ENCODE measurements at places on chromosomes 7 and 10.

GRCh38 chr10:114758331-114758730 lies 63.2 kb upstream of the FHIP2A start:
- no peak for DNase-seq

DNA sequence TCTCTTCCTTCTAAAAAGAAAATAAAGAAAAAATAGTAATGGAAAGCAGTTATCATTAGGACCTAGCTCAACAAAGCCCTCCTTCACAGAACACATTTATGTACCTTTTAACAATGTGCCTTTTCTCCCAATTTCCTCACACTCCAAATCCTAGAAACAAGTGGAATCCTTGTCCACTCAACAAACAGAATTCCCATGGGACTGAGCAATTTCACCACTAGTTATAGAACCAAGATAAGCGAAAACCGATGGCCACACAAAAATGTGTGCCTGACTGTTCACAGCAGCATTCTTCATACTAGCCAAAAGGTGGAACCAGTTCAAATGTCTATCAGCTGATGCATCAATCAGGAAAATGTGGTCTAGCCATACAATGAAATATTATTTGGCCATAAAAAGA lies 17.3 kb downstream of the DCLRE1C start:
- no peak for DNase-seq

GRCh38 chr7:108057951-108058481 lies 55.1 kb upstream of the LAMB1 start:
- DNase-seq: no peak

DNA sequence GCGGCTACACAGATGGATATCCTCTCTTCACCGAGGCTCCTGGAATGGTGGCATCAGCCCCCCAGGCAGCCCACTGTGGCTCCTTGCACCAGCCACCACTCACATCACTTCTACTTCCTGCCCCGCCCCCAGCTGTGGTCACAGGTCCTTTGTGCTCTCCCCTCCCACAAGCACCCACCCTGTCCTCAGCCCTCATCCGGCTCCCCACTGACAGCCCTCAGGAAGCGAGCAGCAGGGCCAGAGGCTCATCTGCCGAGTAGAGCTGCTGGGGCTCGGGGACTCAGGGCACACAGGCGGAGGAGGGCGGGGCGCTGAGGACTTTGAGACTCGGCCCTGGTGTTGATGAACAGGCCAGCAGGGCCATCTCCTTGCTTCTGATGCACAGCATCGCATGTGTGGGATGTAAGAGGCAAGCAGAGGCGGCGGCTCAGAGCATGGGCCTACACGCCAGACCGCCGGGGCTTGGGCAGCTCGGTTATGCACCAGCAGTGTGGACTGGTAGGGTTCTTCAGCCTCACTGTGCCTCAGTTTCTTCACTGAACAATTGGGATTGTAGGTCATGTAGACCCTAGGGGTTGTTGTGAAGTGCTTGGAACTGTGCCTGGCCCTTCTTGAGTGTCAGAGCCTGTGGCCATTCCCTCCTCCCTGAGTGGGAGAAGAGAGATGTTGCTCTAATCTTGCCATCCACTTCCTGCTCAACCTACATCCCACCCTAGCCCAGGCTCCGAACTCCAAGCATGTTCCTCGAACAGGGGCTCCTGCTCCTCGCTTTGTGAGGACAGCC lies at the start of gene PRF1:
Gene PRF1 (minus strand): TSS at position 77 of the 784 bp plus-strand sequence. CDS start 1,839 bp downstream, outside the sequence.
- no peak for DNase-seq

DNA sequence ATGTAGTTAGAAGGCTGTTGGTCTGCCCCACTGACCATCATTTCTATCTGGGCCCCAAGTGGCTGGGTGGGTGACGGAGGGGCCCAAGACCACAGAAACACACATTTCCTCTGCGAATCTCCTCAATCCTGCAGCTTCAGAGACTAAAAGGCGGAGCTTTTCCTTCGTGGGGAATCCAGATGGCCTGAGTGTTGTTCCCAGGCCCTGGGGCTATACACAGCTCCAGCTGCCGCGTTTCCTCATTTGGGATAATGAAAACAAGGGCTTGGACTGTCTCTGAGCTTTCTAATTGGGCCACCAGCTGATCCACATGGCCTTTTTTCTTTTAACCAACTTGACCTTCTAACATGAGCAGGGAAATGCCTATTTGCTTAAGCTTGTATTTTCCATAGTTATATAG lies 339.9 kb downstream of the CXCL12 start:
- DNase-seq: no peak

- DNase-seq: no peak
Measured at GRCh38 chr7:137967143-137968018, 34.5 kb downstream of the CREB3L2 start.

GRCh38 chr10:92571649-92572048 lies 2.2 kb downstream of the IDE start:
- DNase-seq: no peak

- DNase-seq: no peak
Measured at GRCh38 chr7:5774136-5774535, 7.3 kb downstream of the RNF216 start.

DNA sequence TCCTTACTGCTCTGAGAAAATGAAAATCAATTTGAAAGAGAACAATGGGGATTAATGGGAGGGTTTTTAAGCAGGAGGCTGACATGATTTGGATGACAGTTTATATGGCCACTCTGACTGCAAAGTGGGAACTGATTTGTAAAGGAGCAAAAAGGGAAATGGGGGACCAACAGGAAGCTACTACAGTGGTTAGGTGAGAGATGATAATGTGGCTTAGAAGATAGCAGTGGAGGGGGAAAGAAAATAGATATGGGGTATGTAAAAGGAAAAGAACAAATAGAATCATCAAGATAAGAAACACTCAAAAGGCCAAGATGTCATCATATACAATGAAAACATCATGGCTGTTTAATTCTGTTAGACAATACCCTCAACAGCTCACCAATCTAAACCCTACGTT lies 177.5 kb downstream of the ANK3 start:
- DNase-seq: no peak

- DNase-seq: no peak
Measured at GRCh38 chr7:78014401-78014800, 215.8 kb downstream of the PHTF2 start.

DNA sequence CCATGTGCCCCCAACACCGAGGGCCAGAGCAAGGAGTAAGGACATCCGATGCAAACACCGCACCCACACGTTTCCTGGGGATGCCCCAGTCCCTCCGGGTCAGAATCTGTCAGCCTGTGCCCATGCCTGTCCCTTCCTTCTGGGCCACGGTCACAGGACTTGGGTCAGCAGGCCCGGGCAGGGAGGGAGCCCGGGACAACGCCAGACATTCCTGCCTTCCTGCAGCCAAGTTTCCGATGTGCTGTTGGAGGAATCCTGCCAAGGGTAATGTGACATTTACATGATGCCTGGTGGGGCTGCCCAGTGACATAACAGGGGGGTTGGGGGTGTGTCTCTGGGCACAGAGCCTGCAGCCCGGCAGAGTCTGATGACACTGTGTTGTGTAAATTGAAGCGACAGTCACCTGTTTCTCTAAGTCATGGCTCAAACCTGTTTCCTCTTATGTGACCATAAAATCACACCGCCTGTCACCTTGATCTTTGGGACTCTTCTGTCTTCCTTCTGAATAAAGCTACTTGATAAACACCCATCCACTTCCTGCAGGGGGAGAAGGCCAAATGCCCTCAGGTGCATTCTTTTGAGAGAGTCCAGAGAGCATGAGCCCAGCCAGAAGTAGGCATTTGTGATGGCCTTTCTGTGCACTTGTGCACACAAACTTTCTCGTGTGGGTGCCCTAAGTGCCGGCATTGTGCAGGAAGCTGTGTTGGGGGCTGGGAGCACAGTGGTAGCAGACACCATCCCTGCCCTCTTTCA lies 175.3 kb upstream of the RHEB start:
- no peak for DNase-seq

GRCh38 chr7:139748373-139748765 lies 29.4 kb downstream of the HIPK2 start:
- DNase-seq: no peak

GRCh38 chr10:77925795-77926565 lies 575 bp downstream of the DLG5 start:
- no peak for DNase-seq

DNA sequence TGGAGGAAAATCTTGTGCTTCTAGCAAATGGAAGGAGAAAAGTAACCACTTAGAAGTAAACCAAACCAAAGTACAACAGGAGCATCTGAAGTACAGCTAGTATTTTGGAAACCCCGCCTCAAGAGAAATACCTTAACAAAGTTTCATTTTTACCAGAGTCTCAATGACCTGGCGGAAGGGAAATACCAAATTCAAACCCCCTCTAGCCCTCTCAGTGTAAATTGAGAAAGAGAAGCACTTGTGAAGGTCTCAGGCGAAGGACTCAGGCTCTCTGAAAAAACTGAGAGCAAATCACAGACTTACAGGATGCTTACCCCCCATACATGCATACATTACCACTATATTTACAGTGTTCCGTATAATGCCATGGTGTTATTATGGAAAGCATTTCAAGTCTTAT lies 70.1 kb downstream of the ZPBP start:
- DNase-seq: no peak

DNA sequence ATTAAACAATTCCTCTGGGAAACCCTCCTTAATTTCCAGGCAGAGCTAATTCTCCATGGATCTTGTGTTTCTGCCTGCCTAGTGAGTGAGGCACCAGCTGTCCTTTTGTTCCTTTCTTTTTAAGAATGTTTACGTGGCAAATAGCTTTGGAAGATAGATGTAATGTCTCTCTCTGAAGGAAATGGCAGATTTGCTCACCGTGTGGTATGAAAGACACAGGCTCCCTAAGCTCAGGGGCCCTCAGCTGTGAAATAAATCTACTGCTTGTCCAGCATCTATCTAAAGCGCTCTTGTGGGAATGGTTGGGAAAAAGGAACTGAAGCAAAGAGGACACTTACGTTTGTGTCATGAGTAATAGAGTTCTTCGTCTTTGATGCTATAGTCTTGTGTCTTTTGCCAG lies 64.6 kb downstream of the FAS start:
- DNase-seq: no peak

GRCh38 chr7:97269741-97270140 lies 152.2 kb downstream of the SDHAF3 start:
- no peak for DNase-seq

DNA sequence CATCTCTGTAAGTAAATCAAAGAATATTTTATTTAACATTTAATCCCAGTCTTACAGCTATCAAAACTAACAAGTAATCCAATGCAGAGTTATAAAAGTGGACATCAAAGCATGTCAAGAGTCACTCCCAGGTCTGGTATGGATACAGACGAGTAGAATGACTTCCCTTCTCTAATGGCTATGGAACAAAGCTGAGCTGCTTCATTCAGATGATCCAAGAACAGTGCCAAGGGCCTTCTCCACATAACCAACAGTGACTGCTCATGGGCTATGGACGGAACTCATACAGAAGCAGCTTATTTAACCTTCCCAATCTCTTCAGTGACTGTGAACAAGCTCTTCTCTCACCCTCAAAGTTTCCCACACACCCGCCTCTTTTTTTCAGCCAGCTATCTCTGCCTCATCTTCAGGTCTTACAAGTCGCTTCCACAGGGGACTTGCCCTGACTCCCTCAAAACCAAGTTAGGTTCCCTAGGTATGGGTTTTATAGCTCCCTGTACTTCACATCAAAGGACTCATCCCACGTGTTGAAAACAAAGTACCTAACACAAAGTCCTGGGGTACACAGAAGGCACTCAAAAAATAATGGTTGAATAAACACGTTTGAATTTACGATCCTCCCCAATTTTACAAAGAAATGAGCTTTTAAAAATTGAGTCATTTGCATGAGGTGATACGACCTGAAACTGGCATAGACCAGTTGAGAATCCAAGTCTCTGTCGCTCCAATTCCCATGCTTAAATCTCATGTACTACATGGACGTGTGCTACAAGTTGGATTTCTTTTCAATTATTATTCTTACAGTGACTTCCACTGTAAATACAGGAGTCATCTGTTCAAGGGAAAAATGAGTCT lies 3.1 kb downstream of the USP6NL start:
- no peak for DNase-seq

GRCh38 chr7:21603972-21604749 lies 61.3 kb downstream of the DNAH11 start:
- no peak for DNase-seq

DNA sequence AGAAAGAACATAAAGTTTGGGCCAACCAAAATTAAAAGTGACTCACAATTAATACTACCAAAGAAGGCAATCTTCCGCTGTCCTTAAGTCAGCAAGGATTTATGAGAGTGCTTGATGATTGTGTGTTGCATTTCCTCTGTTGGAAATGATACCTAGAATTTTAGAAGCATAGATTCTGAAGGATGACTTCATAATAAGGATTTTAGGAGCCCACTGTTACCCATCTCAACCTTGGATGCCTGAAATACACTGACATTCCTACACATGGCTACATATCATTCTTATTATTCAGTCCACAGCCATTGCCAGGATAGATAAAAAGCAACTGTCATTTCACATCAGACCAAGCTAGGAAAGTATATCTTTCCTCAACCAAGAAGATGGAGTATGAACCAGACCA lies 823.8 kb downstream of the LRMDA start:
- DNase-seq: no peak

- no peak for DNase-seq
Measured at GRCh38 chr7:118737935-118738334, 513.4 kb downstream of the ANKRD7 start.

DNA sequence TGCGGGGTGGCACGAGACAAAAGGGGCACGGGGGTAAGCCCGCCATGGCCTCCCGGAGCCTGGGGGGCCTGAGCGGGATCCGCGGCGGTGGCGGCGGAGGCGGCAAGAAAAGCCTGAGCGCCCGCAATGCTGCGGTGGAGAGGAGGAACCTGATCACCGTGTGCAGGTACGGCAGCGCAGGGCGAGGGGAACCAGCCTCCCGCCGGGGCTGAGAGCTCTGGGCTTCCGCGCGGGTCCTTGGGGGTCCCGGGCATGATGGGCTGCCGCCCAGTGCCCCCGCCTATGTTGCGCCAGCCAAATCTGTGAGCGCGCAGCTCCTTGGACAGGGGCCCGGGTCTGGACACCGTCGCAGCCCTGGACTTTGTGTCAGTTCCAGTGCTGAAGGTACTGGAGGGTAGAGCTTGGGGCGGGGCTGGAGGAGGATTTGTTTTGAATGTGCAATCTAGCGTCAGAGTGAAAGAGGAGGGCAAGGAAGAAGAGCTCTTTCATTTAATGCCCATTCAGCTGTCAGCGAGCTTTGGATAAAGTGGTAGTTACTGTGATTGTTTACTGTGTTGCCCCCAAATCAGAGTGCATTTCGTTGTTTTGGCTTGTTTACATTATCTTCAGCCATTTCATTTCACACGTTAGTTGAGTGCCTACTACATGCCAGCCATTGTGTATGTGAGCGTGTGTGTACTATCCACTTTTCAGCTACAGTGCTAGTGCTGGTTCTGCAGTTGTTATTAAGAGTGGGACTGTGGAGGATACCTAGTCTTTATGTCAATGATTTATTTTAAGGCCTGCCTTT lies 777 bp downstream of the RUNDC3B start:
- DNase-seq: peak; percentile 36

- no peak for DNase-seq
Measured at GRCh38 chr7:3404501-3404900, 103.4 kb downstream of the SDK1 start.

- peak; percentile 72 for DNase-seq
Measured at GRCh38 chr10:114103284-114103683, 59.6 kb downstream of the ADRB1 start.

- DNase-seq: no peak
Measured at GRCh38 chr7:121313220-121313792, 15.5 kb upstream of the WNT16 start.

- no peak for DNase-seq
Measured at GRCh38 chr7:46568420-46569132, 647.5 kb upstream of the IGFBP3 start.
